NB4 (cell line): ENCODE measurements at places on chromosomes 3 and 15.
A peak's percentile ranks its signal among the peaks of the same experiment; 100 is the strongest.

DNA sequence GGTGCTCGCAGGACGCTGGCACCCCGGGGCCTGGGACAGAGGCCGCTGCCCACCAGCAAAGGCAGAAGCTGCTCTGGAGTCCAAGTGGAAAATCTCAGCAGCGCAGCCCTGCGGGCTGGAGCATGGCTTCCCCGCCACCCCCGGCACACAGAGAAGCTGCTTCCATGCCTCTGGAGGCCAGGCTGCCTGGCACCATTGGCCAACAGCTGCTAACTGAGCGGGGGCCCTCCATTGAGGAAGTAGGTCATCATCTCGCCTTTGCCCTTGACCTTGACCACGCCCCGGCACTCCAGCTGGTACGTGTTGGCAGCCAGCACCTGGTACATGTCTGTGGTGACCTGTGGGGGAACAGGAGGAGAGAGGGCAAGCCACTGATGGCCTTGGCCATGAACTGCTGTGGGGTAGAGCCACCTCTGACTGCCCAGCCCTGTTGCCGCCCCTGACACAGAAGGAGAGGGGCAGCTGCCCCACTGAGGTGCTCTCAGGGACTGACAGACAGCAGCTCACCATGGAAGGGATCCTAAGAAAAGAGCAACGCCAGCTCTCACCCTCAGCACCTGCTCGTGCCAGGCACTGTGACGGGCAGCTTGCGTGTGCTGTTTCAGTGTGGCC is 82.8 kb downstream of the SEC22A start:
- no peak for DNase-seq

DNA sequence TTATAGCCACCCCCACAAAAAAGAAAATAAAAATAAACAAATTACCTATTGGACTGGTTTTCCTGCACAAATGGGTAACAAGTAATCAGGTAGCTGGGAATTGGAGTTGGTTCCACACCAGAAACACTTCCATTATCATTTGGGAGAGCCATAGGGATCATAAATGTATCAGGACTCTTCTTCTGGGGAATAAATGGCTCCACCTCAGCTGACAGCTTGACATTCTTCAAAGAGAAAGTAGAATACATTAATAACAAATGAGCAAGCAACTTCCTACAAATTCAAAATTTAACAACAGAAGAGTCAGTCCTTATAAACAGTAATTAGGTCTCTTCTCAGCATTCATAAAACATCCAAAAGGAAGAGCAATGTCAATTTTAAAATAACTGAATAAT is 8.7 kb downstream of the SECISBP2L start:
- no peak for DNase-seq

DNA sequence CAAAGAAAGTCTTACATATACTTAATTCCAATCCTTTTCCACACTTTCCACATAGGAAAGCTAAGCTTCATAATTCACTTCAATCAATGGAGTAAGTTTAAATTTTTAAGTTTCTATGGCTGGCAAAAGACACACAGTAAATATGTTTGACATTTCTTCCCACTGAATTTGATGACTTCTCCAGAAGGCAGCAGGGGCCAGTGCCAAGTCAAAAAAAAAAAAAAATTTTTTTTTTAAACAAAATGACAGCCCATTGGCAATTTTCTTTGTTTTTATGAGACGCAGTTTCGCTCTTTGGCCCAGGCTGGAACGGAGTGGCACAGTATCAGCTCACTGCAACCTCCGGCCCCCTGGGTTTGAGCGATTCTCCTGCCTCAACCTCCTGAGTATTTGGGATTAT is 28.7 kb downstream of the ATP13A3 start:
- no peak for DNase-seq

DNA sequence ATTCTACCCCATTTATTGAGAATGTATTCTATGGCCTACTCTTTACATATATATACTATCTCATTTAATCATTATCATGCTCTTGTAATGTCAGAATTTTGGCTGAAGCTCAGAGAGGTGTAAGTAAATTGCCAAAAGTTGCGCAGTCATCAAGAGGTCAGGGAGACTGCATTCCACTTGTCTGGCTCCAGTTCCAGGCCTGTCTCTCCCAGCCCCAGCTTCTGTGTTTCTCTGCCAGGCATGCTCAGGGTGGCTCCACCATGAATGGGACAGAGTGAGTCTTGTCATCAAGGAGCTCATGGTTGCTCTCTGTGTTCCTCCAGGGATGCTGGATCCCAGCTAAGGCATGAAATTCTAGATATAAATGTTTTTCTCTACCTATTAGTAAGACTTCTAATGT is 635.1 kb upstream of the MDFIC2 start:
- DNase-seq = no peak

GRCh38 chr3:120506828-120507774 is 56.3 kb upstream of the FSTL1 start:
- DNase-seq = peak; percentile 44

- DNase-seq = peak; percentile 40
Observed at GRCh38 chr3:9061634-9062033, 98.4 kb upstream of the RAD18 start.

- peak; percentile 98 for DNase-seq
Observed at GRCh38 chr3:50246517-50246954, 10.5 kb downstream of the GNAI2 start.

DNA sequence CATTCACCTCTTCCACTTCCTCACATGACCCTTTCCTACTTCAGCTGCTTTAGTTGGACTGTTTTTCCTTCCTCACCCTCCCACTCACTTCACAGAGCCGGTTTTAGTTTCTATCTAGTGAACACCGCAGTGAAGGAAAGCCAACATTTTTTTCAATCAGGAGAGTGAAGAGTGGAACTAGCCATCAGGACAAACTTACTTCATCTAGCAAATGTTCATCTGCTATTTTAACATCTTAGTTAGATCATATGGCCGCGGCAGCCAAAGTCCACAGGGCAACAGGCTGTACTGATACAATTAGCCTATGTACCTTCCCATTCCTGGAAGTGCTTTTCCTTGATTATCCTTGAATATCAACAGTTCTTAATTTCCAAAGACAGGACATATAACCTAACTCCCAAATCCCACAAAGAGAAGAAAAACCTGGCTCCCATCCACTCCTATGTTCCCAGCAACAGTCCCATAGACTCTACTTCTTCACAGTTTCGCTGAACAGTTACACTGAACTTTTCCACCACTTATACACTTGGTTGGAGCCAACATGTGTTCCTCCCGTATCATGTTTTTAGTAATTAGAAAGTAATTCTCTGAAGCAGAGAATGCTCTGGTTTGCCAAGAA is 456.2 kb upstream of the THBS1 start:
- DNase-seq = no peak

DNA sequence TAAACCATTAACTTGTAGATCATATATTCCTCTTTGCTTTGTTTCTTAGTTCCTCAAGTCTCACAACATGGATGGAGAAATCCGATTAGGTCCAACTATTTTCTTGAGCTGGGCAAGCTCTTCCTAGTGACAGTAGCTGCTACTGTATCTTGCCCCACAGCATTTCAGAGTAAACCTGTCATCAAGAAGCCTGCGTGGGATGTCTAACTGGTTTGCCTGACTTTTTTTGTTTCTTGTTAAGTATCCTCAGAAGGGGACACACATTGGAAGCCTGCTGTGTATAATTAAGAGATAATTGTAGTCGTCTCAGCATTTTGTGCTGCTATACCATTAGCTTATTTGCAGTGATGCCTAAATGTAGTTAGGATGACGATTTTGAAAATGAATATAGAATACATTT is 29.3 kb upstream of the STT3B start:
- DNase-seq = no peak

- DNase-seq = no peak
Observed at GRCh38 chr3:170802164-170803151, 67.5 kb downstream of the RPL22L1 start.

DNA sequence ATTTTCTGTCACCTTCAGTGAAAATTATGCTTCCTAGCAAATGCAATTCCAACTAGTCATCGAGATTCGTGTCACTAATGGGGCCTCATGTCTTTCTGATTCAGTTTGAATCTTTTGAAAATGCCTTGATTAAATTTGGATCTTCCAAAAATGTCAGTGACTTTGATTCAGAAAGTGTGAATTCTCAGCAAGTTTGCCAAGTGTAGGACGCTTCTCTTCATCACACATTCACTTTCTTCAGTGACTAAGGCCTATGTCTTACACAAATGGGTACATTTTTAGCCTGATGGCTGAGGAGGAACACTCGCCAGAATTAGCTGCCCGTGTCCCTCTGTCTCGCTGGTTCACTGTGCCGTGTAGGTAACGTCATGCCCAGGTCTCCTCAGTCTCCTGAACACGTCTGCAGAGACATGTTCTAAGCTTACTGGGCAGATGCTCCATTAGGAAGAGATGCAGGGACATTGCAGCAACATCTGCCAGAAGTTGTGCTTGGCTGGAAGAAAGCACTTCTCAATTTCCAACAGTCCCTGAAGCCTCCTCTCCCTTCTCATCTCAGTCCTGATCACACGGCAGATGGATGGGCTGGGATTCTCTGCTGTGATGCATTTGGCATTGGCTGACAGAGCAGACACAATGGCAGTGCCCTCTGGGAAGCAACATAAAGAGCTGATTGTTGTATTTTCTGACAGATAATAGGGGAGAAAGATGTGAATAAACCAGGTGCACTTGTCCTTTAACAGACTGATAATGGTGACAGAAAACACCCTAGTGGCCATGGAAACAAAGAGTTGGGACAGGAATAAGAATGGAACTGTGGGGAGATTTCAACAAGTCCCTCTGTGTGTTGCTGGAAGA is 29.1 kb upstream of the LYZL4 start:
- no peak for DNase-seq

GRCh38 chr3:124360155-124360554 is 368.2 kb upstream of the ROPN1 start:
- DNase-seq = no peak

- DNase-seq = no peak
Observed at GRCh38 chr3:149850787-149851584, 38.0 kb downstream of the RNF13 start.

- no peak for DNase-seq
Observed at GRCh38 chr3:42163622-42164244, 72.6 kb downstream of the TRAK1 start.

DNA sequence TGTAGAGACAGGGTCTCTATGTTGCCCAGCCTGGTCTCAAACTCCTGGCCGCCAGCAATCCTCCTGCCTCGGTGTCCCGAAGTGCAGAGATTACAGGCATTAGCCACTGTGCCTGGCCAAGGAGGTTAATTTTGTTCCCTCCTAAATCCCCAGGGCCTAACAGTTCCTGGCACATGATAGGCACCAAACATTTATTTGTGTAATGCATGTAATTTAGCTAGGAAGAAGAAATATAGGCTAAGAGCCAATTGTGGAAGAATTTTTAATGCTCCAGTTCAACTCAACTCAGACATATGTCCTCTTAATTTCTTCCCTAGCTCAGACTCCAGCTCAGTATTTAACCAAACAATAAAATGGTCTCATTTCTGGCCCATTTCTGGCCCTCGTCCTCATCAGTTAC is 7.7 kb upstream of the ZNF592 start:
- DNase-seq = no peak

DNA sequence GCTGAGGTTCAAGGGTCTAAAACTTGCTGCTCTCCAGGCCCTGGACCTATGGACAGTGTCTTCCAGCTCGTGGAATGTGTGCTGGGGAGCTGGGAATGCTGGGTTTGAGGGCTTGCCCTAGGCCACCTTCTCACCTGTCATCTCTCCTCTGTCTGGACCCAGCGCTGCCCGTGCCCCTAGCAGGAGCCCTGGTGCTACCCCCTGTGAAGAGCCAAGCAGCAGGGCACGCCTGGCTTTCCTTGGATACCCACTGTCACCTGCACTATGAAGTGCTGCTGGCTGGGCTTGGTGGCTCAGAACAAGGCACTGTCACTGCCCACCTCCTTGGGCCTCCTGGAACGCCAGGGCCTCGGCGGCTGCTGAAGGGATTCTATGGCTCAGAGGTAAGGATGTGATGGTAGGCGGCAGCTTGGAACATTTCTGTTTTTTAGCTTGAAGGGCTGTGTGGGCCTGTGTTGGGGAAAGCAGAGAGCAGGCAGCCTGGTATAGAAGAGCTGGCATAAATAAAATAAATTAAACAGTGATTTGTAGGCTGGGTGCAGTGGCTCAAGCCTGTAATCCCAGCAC is 5.1 kb downstream of the CHRD start:
- DNase-seq = no peak

DNA sequence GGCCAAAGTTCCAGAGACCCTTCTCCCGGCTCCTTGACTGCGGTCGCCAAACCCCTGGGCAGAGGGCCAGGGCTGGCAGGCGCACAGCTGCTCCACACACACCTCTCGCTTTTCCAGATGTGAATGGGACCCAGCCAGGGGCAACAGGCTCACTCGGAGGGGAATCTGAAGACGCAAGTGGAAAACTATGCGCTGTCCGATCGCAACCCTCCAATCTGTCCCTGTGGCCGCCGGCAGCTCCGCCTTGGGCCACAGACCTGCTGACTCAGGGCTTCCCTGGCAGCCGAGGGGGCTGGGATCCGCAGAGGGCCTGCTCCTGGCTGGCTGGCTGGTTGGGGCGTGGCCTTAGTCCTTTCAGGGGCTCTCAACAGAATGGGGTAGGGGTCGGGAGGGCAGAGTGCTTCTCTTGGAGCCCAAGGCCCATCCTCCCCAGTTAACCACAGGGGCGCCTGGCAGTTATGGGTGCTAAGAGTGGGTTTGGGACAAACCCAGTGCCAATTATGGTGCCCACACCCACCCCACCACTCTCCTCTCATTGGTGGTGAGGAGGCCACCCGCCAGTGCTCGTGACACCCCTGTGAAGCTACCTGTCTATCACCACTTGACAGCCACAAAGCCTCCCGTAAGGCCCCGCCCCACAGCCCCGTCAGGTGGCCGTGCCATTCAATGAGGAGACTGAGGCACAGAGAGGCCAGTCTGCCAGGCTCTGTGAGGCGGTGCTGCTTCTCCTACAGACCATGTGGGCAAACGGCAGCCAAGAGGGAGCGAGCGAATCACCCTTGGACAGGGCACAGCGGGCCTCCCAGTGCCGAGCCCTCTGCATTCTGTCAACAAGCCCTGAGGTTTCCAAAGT is 53.8 kb downstream of the IQSEC1 start:
- no peak for DNase-seq

DNA sequence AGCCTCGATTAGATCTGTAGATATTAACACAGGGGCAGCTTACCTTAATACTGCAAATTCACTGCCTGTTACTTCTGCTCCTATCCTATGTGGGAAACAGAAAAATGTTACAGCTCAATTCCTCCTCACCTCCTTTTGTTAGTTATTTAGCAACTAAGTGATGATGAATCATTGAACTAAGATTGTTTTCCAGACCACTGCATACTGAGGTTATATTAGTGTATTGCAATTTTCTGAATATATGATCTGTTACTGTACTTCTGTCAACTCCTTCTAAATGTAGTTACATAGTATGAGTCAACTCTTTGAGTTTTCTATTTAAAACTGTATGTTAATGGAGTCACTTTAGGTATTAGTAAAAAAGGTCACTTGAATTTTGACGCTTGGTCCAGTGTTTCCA is 331.5 kb upstream of the SLCO3A1 start:
- DNase-seq = no peak

- DNase-seq = peak; percentile 52
Observed at GRCh38 chr3:146577662-146578061, 27.5 kb downstream of the PLSCR5 start.
